Stimulated activated naive CD4-positive, alpha-beta T cell (primary cell): ENCODE measurements at places on chromosomes 3 and 15.

DNA sequence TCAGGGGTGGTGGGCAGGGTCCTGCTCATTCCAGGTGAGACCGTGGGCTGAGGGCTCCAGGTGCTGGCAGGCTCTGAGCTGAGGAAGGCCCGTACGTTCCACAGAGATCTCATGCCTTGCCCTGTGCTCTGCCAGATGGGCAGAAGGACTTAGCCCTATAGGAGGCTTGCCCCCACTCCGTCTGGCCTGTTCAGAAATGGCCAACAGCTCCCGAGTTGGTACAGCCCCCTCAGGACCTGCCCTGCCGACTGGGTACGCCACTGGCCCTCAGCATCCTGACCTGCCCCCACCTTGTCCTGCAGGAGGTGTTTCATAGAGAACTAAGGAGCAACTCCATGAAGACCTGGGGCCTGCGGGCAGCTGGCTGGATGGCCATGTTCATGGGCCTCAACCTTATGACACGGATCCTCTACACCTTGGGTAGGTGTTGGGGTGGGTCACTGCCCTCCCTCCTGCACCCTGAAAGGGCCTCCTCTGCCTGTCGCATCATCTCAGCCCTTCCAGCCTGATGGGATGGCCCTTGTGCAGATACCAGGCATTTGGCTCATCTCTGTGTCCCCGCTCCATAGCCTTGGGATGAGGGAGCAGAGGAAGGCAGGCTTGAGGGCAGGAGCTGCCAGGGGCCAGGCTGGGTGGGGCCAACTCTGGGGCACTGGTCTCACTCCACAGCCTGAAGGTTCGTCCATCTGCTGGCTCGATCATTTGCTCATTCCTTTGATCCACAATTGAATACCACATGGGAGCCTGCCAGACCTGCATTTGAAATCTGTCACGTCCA lies 14.2 kb downstream of the TMEM43 start:
- no peak for DNase-seq

DNA sequence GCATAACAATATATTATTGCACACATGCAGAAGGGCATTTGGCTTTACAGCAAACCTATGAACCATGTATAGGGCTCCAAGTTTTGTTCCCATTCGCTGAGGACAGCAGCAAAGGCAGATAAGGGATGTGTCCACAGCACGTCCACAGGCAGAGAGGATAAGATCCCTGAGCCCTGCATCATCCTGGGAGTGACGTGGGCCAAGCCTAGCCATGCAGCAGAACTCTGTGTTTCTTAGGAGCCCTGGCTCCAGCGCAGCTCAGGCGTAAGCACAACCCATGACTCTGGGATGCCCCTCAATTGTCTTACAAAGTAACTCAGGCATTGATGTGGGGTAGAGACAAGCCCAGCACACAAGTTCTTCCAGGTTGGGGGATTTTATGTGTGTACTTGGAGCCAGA lies 194.3 kb upstream of the CTDSPL start:
- no peak for DNase-seq

DNA sequence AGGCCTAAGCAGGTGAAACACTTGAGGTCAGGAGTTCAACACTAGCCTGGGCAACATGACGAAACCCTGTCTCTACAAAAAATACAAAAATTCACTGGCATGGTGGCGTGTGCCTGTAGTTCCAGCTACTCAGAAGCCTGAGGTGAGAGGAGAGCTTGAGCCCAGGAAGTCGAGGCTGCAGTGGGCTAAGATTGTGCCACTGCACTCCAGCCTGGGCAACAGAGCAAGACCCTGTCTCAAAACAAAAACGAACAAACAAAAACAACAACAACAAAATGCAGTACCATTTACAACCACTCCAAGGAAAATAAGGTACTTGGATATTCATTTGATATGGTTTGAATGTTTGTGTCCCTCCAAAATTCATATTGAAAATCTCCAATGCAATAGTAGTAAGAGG lies 15.6 kb upstream of the TRANK1 start:
- no peak for DNase-seq

GRCh38 chr3:194446172-194446571 lies 40.6 kb downstream of the ATP13A3 start:
- no peak for DNase-seq

- peak; percentile 39 for DNase-seq
Measured at GRCh38 chr15:25849157-25849921, 13.8 kb downstream of the ATP10A start.

- no peak for DNase-seq
Measured at GRCh38 chr3:8663177-8664061, 18.8 kb upstream of the SSUH2 start.

GRCh38 chr3:112092496-112093179 lies 6.4 kb downstream of the C3orf52 start:
- DNase-seq: no peak

- no peak for DNase-seq
Measured at GRCh38 chr3:180417241-180417640, 184.7 kb upstream of the TTC14 start.

DNA sequence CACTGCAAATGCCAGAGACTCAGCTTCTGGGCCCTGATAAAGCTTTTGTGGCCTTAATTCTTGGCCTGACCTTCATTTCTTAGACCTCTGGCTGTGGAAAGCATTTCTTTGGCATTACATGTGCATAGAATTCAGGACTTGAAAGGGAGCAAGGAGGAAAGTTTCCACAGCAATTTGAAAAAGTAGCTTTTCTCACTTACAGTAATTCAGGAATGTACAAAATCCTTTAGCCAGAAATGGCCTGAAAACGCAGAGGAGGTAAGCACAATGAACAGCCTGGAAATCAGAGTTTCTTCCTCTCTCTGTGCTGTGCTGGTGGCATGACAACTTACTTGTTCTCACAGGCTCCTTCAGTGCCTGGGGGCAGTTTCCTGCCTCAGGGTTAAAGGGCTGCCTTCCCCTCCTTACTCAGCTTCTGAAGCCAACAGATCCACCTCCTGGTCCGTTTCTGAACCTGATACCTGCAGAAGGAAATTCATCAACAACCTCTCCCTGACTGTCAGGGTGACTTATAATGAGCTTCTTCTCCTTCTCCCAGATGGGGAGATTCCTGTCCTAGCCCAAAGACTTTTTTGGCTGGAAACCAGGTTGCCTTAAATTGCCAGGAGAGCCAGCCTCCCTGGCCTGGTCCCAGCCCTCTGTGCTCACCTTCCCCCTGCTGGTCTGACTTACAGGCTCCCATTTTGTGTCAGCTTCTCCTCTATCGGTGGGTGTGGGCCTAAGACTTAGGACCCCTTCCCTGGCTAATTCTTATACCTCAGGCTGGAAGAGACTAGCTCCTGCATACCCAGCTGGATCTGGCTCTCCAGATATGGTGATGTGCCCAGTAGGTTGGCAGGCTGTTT lies 102.3 kb downstream of the MYRIP start:
- DNase-seq: no peak
